Epithelial cell of esophagus (primary cell): ENCODE measurements at places on chromosomes 1 and 21.
A peak's percentile ranks its signal among the peaks of the same experiment; 100 is the strongest.

DNA sequence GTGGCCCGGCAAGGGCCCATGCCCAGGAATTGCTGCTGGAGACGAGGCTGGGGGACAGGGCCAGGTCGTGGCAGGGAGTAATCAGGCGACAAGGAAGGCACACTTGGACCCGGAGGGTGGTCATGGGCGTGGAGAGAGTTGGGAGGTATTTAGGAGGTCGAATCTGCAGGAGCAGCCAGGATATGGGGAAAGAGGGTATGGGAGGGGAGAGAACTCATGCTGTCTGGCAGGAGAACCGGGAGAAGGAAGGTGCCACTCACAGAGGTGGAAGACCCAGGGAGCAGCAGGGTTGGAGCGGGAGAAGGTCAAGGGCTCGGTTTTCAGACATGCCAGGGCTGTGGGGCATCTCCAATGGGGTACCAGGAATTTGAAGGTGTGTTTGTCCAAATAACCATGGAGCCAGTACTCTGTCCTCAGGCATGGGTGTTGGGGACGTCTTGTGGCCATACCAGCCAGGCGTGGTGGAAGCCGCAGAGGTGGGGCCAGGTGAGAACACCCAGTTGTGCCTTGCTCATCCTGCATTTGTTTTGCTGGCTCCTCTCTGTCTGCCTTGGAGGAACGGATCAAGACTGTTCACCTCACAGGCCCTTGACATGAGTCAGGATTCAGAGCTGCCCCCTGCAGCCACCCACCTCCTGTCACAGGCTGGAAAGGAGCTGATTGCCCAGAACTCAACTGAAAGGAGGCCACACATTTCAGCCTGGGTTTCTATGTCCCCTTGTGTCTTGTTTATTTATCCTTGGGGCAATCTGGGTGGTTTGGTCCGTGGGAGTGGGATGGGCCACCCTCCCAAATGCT, 111.6 kb downstream of the SPSB1 start:
- DNase-seq: no peak

- no peak for DNase-seq
Measured at GRCh38 chr1:88399690-88400089, 284.4 kb upstream of the PKN2 start.

DNA sequence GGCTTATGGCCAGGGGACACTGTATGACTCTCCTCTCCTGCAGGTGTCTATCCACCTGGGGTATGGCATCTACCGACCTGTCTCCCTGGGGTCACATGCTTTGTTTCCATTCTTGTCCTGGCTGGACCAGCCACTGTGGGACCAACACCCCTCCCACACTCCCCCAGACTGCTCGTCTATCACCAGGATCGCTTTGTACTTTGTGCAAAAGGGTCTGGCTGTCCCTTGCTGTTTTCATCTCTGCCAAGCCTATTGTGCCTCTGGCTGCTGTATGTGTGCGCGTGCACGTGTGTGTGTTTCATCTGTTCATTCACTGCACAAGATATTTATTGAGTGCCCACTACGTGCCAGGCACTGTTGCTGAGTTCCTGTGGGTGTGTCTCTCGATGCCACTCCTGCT, 25.5 kb downstream of the ETNK2 start:
- no peak for DNase-seq

DNA sequence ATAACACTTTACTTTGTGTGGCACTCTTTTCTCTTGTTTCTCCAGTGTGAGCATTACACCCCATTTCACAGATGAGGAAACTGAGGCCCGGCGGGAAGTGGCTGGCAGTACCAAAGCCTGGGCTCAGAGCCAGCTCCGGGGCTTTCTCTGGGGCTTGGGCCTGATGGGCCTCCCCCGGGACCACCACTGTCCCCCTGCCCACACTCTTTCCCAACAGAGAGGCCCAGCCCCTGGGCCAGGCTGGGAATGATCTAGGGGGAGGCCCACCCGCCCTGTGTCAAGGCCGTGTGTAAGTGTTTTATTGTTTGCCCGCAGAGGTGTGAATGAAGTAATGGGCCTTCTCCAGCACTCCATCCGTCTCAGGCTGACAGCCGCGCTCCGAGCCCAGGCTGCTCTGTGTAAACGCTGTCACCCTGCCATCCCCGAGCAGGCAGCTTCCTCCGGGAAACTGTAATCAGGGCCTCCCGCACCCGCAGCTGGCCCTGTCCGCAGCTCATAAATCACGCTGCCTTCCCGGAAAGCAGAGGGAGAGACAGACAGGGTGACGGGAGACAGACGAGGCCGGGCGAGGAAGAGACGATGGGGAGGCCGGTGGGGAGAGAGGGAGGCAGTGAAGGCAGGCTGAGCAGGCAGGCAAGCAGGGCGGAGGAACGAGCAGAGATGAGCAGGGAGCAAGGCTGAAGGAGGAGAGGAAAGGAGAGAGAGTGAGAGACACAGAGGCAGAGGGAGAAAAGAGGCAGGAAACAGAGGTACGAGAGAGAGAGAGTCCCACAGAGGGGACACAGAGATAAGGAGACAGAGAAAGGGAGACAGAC, 109.7 kb upstream of the ZBTB40 start:
- DNase-seq: no peak

GRCh38 chr1:150561974-150562445, 12.8 kb downstream of the ADAMTSL4 start:
- peak; percentile 96 for DNase-seq

GRCh38 chr1:155329980-155330598, 9.4 kb downstream of the RUSC1 start:
- DNase-seq: peak; percentile 48

DNA sequence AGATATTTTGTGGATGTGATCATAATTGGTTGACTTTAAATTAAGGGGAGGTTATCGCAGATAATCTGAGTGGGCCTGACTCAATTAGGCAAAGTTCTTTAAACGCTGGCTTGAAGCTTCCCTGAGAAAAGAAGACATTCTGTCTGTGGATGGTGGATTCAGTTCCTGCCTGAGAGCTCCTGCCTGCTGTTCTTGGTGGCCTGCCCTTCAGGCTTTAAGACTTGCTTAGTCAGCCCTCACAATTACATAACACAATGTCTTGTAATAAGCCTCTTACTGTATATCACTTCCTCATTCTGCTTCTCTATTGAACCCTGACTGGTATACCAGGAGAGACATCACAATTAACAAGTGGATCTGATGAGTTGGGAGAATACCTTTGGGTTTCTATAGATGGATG, 50.2 kb downstream of the KCNJ6 start:
- peak; percentile 74 for DNase-seq

- no peak for DNase-seq
Measured at GRCh38 chr1:36481771-36482723, 666 bp downstream of the CSF3R start.

GRCh38 chr1:223556414-223557129, 108.9 kb downstream of the CAPN8 start:
- peak; percentile 67 for DNase-seq

- DNase-seq: no peak
Measured at GRCh38 chr1:21174230-21174629, 2.5 kb downstream of the EIF4G3 start.

DNA sequence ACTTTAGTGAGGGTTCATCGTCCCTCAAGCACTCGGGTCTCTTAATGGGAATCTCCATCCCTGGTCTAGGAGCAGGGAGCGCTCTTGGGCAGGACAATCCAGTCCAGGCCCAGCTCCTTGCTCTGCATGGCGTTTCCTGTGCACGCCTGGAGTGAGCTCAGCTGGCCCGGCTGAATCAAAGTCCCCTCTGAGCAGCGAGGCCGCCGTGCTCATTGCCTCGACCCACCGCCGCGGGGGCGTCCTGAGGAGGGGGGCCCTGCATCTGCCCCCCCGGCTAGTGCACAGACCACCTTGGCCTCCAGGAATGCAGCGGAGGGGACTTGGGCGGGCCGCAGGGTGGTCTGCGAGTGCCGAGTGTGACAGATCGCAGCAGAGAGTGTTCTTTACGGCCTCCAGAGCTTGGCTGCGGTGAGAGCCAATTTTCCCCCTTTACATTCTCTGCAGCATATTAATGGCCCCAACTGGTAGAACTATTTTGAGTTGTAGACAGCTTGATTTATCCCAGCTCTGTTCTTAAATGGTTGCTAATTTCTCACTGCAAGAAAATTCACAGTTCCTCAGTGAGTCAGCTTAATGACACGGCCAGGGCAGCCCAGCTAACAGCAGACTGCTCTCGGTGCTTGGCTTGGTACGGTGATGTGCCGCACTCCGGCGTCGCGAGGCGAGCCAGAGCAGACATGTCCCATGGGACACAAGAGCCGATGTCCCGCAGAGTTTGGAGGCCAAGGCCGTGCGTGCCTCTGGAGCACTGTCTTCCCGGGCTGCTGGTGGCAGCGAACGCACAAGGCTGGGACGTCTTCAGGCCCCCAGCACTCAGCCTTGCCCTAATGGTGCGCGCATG, 39.8 kb downstream of the SNAP47 start:
- DNase-seq: no peak

- peak; percentile 68 for DNase-seq
Measured at GRCh38 chr1:39204441-39205081, at the start of gene MACF1. Gene MACF1 (plus strand): TSS chr1:39204695. CDS start chr1:39205023, 328 bp downstream.

GRCh38 chr1:31373056-31373896, at the start of gene FABP3:
Gene FABP3 (minus strand): TSS chr1:31373076. CDS start chr1:31373014, 62 bp downstream.
- DNase-seq: peak; percentile 29

DNA sequence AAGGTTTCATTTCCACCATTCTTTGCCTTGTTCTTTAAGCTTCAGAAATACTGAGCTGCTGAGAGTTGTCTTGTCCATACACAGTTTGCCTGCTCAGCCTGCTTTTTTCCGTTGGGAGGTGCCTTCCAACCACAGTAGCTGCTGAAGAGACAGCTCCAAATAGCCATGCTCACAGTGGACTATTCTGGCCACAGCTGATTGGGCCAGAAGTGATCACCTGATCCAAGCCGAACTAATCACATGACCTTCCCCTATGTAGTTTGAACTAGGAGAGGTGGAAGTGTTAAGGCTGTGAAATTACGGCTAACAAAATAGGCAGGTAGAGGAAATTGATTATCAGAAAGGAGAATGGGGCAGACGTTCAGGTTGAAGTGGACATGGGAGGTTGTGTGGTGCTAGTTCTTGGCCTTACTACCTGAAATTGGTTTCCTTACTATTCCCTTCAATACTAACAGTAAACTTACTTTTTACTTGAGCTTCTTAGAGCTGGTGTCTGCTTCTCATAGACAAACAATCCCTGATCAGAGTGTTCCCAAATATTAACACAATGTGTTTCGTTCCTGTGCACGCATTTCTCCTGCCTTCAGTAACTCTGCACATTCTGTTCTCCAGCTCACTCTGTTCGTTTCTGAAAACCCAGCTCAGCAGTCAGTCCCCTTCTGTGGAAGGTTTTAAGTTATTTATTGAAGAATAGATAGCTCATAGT, 136.1 kb downstream of the RWDD3 start:
- no peak for DNase-seq

DNA sequence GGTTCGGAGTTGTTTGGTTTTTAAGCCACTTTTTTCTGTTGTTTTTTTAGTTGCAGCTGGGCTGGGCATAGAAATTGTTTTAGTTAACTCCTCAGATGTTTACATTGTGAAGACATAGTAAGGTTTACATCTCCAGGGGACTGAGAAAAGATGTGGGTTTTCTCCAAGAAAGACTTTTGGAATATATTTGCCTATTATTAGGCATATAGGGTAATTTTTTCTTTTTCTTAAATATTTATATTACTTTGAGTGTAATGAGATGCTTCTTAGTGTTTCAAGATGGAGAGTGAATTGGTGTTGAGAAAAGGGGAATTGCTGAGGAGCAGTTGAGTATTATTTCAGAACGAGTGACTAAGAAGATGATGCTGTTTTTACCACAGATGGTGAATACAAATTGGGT, 26.6 kb upstream of the PIGK start:
- DNase-seq: no peak

DNA sequence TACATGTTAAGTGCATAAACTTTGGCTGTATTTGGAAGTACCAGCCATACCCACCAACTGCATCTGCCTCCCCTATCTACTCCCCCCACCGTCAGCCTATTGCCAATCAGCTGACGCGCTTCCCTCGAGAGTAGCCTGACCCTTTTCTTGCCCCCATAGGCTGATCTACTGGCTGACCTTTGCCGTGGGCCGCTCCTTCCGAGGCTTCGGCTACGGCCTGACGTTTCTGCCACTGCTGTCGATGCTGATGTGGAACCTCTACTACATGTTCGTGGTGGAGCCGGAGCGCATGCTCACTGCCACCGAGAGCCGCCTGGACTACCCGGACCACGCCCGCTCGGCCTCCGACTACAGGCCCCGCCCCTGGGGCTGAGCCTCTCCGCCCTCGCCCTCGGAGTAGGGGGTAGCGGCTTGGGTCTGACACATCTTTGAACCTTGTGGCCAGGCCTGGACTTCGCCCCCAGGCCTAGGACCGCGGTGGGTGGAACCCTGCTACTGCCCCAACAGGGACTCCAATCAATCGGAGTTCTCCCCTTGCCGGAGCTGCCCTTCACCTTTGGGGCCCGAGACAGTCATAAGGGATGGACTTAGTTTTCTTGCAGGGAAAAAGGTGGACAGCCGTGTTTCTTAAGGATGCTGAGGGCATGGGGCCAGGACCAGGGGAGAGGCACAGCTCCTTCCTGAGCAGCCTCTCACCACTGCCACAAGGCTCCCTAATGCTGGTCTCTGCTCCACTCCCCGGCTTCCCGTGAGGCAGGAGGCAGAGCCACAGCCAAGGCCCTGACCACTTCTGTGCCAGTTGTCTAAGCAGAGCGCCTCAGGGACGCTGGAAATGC, 4.0 kb downstream of the GLMP start:
- peak; percentile 73 for DNase-seq

GRCh38 chr1:19764848-19765247, 34.9 kb downstream of the TMCO4 start:
- DNase-seq: peak; percentile 66

- DNase-seq: peak; percentile 2
Measured at GRCh38 chr1:34642679-34643078, 112.2 kb upstream of the GJB5 start.

DNA sequence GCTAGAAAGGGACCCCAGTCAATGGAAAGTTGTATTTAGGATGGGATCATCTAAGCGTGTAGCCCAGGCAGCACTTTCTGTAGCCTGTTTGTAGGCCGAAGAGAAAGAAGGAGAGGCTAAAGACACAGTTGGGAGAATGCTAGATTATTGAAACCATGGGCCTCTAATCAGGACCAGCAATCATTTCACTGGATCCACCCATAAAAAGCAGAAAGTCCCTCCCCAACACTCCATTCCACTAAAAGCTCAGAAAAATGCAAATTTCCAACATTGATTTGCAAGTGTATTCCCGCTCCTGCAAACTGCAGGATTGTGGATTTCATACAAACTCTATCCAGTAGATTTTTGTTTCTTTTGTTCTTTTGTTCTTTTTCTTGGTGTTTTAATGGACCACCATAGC, 51.2 kb upstream of the FMOD start:
- no peak for DNase-seq

- DNase-seq: no peak
Measured at GRCh38 chr21:37273911-37274690, 7.0 kb upstream of the VPS26C start.

DNA sequence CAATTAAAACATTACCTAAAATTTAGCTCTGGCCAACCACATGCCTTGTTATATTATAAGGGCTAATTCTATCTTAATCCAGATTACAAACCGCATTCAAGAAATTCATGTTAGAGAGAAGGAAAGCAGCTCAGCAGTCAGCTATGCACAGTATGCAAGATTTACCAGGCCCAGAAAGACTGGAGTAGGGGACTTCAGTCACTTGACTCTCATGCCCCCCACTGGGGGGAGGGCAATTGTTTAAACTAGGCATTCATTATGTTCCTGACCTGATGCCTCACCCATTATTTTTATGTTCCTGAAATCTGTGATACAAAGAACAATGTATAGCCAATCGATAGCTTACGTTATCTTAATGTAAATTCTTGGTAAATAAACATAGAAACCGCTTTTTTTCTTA, 96.9 kb downstream of the ZNF644 start:
- no peak for DNase-seq

- DNase-seq: peak; percentile 57
Measured at GRCh38 chr1:180863158-180863775, 49.4 kb upstream of the KIAA1614 start.
